Hippocampal formation (tissue), 2 donors: ENCODE measurements at places on chromosomes 12 and 14.

GRCh38 chr12:8508910-8509841, 4.1 kb upstream of the CLEC4D start:
- no peak for DNase-seq

DNA sequence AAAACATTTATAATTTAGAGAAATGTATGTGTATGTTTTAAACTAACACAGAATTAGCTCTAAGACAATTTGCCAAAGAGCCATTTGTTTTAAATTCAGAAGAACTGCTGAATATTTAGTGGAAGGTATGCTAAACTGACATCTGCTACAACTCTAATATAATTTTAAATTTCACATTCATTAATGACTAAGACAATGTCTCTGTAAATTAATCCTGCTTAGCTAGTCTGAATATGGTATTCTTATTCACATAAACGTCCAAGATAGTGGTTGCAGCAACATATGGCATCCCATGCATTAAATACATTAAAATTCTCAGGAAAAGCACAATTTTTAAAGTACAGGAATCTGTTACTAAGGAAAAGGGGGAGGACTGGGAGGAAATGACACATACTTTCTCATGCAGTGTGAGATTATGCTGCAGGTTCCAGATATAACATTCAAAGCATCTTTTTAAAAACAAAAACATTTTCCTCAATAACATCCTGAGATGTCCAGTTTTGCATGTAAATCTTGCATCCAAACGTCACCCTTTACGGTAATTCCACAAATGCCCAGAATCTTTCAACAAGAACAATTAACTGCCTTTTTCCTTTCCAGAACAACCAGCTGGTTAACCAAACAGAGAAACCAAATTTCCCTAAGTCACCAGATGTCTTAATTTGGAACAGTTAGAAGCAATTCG, 26.9 kb downstream of the WDR89 start:
- DNase-seq, result no peak

- no peak for DNase-seq
These were observed 2.5 kb upstream of the SMARCD1 start for GRCh38 chr12:50082644-50083043.

DNA sequence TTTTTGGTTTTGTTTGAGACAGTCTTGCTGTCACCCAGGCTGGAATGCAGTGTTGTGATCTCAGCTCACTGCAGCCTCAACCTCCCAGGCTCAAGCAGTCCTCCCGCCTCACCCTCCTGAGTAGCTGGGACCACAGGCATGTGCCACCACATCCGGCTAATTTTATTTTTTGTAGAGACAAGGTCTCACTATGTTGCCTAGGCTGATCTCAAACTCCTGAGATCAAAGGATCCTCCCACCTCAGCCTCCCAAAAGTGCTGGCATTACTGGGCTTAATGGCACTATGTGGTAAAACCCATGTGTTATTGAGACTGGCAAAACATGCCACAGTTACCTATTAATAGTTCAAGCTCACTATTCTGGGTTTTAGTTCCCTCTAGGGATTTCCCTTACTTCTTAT, 51.2 kb upstream of the KCNH3 start:
- no peak for DNase-seq

- no peak for DNase-seq
These were observed at the start of gene GUCY2C for GRCh38 chr12:14696265-14696741. Gene GUCY2C, minus strand, starts transcription at chr12:14696599. Its CDS starts 151 bp downstream, at chr12:14696448.

- DNase-seq, result peak; percentile 9
These were observed 2.7 kb upstream of the NXPH4 start for GRCh38 chr12:57213763-57214397.

DNA sequence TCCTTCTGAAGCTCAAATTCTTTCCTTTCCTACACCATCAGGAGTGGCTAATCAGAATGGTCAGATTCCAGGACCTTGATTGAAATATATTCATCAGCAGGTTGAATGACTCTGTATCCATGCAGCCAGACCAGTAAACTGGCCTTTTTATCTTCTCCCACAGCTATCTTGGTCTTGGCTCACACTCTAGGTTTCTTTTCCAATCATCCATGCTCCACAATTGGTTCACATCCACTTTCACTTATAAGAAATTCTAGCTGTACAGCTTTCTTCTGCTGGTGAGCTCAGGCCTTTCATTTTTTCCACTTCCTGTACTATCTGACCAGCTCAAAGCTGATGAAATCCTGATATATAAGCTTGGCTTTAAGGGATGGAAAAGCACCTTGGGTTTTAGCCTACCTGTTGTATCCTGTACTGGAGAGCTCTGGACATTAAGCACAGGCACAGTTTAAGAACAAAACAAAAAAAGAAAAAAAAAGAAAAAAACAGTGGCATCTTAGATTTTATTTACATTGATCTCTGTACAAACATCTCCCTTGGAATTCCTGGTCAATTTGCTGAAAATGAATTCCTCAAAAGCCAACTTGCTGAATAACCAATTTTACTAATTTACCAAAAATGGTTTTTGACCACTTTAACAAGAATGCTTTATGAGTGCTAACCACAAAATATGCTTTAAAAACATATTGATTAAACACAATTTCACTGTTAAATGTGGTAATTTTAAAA, 91.6 kb upstream of the PAWR start:
- no peak for DNase-seq

GRCh38 chr12:68178774-68179439, 19.4 kb upstream of the IFNG start:
- DNase-seq, result no peak

GRCh38 chr14:105495990-105496830, 5.2 kb downstream of the TEDC1 start:
- DNase-seq, result no peak

GRCh38 chr12:94553130-94553519, 93.5 kb upstream of the CEP83 start:
- DNase-seq, result peak; percentile 20

DNA sequence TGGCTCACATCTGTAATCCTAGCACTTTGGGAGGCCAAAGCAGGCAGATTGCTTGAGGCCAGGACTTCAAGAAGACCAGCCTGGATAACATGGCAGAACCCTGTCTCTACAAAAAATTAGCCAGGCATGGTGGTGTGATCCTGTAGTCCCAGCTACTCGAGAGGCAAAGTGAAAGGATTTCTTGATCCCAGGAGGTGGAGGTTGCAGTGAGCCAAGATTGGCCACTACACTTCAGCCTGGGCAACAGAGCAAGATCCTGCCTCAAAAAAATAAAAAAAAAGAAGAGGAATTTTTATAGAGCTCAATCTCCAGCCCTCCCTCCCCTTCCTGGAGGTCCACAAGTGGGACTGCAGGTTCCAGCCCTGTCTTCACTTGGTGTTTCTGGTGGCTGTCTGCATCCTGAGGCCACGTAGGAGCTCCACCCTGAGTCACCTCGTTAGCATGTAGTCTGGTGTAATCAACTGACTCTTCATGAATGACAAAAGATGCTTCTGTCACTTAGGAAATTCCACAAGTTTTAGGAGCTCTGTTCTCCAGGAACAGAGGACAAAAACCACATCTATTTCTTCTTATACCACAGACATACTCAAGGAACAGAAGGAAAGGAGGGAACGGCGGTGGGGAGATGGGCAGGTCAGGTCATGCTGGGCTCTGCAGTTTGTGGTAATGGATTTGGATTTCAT, 16.2 kb downstream of the CCDC62 start:
- DNase-seq, result no peak

- no peak for DNase-seq
These were observed 307.3 kb upstream of the DIO3 start for GRCh38 chr14:101253948-101254347.

DNA sequence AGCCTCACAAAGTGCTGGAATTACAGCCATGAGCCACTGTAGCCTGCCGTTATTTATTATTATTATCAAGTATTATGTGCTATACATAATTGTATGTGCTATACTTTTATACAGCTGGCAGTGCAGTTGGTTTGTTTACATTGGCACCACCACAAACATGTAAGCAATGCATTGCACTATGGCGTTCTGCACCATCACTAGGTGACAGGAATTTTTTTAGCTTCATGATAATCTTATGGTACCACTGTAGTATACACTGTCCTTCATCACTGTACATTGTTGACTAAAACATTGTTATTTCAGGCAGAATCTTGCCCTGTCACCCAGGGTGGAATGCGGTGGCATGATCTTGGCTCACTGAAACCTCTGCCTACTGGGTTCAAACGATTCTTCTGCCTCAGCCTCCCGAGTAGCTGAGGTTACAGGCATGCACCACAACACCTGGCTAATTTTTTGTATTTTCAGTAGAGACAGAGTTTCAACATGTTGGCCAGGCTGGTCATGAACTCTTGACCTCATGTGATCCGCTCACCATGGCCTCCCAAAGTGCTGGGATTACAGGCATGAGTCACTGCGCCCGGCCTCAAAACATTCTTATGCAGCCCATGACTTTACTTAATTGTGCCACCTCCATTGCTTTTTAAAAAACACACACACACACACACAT, 17.1 kb downstream of the MRPL42 start:
- DNase-seq, result no peak

GRCh38 chr14:36981832-36982529, 190.4 kb downstream of the SLC25A21 start:
- no peak for DNase-seq

GRCh38 chr12:47028981-47029708, 50.3 kb upstream of the PCED1B start:
- DNase-seq, result no peak

GRCh38 chr14:47044841-47045240, 393.3 kb upstream of the RPL10L start:
- no peak for DNase-seq

GRCh38 chr12:64666054-64666914, 56.0 kb downstream of the RASSF3 start:
- no peak for DNase-seq

GRCh38 chr12:114981036-114981435, 297.1 kb upstream of the TBX3 start:
- DNase-seq, result no peak

- no peak for DNase-seq
These were observed 126.6 kb upstream of the LRIG3 start for GRCh38 chr12:59046763-59047534.

DNA sequence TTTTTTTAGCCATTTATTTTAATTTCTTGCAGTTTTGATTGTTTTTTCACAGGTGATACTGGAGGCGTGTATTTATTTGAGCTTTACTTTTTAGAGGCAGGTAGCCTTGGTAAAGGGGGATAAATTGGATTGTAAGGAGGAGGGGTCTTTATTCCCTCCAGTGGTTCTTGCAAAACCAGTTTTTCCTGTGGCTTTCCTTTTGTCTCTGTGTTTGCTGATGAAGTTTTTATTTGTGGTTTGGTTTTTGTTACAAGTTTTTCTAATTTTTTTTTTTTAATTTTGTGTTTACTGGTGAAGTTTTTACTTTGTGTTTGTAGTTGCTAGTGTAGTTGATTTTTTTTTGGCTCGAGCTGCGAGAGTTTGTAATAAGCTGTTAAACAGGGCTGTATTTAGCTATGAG, 278.5 kb downstream of the PRKD1 start:
- no peak for DNase-seq

DNA sequence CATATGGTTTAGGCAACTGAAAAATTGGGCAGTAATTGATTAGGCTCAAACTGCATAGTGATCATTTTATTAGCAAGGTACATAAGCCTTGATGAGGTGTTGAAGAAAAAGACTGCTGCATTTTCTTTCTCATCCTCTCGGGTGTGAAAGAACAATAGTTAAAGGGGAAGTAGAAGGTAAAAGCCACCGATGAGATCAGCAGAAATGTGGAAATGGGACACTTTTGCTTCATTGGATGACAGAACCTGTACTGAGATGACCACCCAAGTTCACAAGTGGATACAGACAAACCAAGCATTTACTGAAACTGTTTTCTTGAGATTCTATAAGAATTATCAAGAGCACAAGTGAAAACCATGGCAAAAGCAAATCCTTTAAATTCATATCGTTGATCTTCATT, 184.0 kb downstream of the TMX1 start:
- no peak for DNase-seq

DNA sequence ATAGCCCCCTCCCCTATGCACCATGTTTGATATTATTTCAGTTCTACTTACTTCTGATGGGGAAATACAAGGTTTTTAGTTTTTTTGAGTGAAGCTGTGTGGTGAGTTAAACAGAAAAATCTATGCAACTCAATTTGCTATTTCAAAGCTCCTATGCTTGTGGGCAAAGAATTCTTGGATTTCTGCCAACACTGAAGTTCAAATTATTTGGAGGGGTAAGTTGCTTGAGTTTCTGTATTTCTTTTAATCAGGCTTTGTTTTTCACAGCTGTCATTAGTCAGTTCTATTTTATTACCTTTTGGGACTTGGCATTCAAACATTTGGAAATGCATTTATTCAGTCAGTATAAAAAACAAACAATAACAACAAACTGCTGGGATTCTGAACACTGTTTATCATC, 407.5 kb upstream of the MGAT4C start:
- no peak for DNase-seq

- DNase-seq, result no peak
These were observed 24.9 kb upstream of the CHGA start for GRCh38 chr14:92897922-92898565.

- no peak for DNase-seq
These were observed 45.3 kb downstream of the IQSEC3 start for GRCh38 chr12:111699-112493.

- no peak for DNase-seq
These were observed 9.9 kb downstream of the PIWIL1 start for GRCh38 chr12:130347588-130347987.

DNA sequence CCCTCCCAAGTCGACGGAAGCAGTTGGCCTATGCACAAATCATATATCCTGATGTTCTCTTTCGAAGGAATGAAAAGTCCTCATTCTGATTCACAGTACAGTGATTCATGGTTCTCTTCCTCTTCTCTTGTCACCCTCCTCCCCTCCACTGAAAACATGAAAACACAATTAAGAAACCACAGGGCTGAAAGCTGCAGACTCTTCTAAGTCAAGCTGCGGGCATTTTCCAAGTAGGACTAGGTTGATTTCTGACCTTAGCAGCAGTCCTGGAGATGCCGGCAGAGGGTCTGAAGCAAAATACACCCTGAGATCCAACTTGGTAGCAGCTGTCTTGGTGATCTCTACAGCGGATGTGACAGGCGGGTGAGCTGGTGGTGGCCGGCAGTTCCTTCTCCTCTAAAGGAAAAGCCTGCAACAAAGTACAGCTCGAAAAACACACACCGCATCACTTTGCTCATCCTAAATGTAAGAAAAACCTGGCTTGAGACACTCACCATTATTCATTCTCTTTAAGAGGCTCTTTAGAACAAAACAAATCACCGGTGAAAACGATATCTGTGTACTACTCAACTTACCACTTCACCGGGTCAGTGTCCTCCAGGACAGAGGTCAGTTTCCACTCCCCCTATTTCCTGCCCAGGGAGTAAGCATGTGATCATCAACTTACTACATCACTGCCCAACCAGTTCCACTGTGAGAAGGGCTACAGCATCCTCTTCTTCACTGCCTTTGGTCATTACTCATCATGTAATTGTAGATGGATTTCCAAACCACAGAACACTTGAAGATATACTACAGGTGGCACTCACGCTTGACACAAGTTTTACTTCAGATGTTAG, 6.0 kb downstream of the TMCC3 start:
- DNase-seq, result peak; percentile 50

GRCh38 chr14:63949696-63950095, 96.9 kb downstream of the SYNE2 start:
- DNase-seq, result no peak

DNA sequence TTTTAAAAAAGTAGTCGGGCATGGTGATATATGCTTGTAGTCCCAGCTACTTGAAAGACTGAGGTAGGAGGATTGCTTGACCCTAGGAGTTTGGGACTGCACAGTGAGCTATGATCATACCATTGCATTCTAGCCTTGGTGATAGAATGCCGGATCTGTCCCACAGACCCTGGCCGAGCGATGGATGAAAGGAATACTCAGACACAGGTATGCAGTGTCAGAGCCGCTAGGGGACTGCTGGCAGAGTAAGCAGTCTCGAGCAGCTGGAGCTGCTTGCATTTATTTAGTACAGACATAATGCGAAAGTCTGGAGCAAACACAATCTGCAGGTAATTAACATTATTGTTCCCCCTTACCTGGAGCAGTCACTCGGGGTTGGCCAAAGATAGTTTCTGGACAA, 18.6 kb downstream of the AICDA start:
- DNase-seq, result no peak
